ENCODE measurements at places on chromosomes 5 and 9.

DNA sequence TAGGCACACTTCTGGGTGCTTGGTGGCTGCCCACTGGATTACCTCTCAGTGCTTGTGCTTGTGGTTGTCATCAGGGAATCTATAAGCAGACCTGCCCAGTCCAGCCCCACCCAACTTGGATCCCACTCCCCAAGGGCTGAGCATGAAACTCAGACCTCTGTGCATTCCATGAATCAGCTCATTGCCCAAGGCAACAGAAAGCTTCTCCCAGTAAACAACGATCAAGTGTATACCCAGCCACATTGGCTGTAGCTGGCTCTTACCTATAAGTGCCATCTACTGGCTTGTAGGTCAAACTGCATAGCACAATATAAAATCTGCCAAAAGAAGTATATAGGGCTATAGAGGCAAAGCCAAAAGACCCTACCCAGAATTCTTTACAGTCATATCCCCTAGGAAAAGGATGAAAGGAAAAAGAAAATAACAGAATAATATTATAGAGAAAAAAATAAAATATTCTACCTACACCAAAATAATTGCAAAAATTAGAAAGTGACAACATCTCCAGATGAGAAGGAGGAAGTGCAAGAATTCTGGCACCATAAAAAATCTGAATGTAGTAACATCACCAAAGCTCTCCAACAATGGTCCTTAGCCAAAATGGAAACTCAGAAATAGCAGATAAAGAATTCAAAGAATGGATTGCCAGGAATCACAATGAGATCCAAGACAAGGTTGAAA, 321.0 kb upstream of the TRPC7 start:
- no peak for DNase-seq

GRCh38 chr5:125106271-125106670, 359.8 kb upstream of the ZNF608 start:
- no peak for DNase-seq

GRCh38 chr5:65073250-65073661, 304.5 kb downstream of the CWC27 start:
- DNase-seq = no peak

- no peak for DNase-seq
Observed at GRCh38 chr9:22165144-22165543, 156.0 kb upstream of the CDKN2B start.

DNA sequence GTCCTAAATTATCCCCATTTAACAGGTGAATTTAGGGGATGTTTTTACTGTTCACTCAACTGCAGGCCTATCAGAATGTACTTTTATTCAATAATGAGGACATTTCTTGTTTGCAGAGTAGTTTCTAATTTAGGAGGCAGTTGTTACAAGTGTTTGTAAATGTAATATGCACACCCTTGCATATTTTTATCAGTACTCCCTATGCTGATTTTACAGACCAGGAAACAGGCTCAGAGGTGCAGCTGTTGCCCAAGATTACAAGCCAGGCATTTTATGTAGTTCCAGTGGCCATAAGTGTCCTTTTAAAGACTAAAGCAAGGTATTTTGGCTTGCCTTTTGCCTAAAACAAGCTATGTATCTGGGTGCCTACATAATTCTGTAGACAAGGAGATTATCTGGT, 47.6 kb upstream of the BRINP1 start:
- DNase-seq = no peak

- peak; percentile 7 for DNase-seq
Observed at GRCh38 chr9:131727184-131727759, 12.6 kb downstream of the RAPGEF1 start.

GRCh38 chr5:31635446-31635845, 3.5 kb upstream of the PDZD2 start:
- no peak for DNase-seq

DNA sequence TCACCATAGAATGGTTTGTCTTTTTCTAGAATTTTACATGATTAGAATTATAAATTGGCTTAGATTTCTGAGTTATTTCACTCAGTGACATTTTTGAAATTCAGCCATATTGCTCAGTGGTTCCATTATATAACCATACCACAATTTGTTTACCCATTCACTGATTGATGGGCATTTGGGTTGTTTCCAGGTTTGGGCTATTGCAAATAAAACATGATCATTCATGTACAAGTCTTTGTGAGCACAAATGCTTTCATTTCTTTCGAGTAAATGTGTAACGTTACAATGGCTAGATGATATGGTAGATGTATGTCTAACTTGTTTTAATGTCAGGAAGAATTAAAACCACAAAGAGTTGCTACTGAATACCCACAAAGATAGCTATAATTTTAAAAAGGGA, 279.9 kb upstream of the TARS1 start:
- no peak for DNase-seq

DNA sequence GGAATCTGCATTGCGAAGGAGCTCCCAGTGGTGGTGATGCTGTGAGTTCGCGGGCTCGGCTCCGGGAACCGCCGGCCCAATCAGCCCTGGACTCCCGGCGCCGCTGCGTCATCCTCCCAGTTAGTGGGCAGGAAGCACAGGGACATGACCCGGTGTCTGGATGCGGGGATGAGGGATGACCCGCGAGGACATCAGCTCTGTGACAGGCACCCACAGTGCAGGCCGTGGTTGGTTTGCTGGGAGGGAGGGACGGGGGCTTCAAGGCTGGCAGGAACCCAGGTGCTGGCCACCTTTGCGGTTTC, 996 bp downstream of the NXNL2 start:
- no peak for DNase-seq

GRCh38 chr5:115983519-115983918, 21.2 kb downstream of the LVRN start:
- DNase-seq = no peak

DNA sequence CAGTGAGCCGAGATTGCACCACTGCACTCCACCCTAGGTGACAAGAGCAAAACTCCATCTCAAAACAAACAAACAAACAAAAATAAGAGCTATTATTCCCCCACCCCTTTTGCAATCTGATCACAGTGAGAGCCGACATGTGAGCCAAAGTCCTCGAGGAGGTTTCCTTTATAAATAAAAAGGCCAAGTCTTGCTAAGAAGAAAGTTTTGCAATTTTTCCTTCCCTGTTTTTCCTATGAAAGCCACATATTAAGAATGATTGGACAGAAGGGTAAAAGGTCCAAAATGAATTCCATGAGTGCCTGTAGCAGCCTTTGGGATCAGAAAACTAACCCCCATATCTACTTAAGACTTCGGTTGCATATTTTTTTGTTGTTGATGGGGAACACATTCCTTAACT, 179.7 kb downstream of the TSSK1B start:
- no peak for DNase-seq

Measured in kidney (tissue), 22 donors.